ENCODE measurements at places on chromosomes 2 and 18. TPM values are rescaled to one million over a fixed set of nuclear protein-coding genes. Genes with fewer than 3 reads are reported as not detected.
A peak's percentile ranks its signal among the peaks of the same experiment; 100 is the strongest.

ELMOD3 gene
- total RNA-seq = 11.7 TPM

- H3K4me1 ChIP-seq = no peaks in the 10 kb centered on the region
- H3K4me3 ChIP-seq = no peak overlapping the region
- no peak for DNase-seq
- no peaks in the 10 kb centered on the region for H3K36me3 ChIP-seq
- no peak overlapping the region for H3K27ac ChIP-seq
- peaks cover 4% of the 10 kb centered on the region for H3K27me3 ChIP-seq
These were observed 39.5 kb upstream of the ARL4C start for GRCh38 chr2:234536178-234536965.

- peaks cover 93% of the 10 kb centered on the region for H3K27me3 ChIP-seq
- no peak overlapping the region for H3K27ac ChIP-seq
- no peaks in the 10 kb centered on the region for H3K36me3 ChIP-seq
These were observed 1.7 kb downstream of the SIX3 start for GRCh38 chr2:44943031-44943692.

DNA sequence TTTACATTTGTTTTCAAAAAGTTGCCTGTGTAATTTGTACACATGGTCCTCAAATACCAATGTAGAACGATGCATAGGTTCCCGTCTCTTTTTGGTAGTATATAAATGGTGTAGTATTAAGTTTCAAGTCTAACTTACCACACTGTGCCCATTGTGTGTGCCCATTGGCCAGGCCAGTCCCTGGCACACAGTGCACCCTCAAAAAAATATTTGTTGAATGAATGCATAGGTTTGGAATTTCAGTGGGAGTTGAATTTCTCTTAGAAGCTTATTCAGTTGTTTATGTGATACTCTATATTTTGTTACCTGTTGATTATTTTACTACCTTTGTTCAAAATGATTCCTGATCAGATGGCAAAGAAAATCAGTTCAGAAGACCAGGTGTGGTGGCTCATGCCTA, 30.1 kb downstream of the IDH1 start:
- H3K36me3 ChIP-seq = no peaks in the 10 kb centered on the region
- no peaks in the 10 kb centered on the region for H3K27me3 ChIP-seq
- peak; percentile 20 for DNase-seq
- H3K4me1 ChIP-seq = no peaks in the 10 kb centered on the region
- H3K27ac ChIP-seq = no peak overlapping the region
- H3K4me3 ChIP-seq = no peak overlapping the region

DNA sequence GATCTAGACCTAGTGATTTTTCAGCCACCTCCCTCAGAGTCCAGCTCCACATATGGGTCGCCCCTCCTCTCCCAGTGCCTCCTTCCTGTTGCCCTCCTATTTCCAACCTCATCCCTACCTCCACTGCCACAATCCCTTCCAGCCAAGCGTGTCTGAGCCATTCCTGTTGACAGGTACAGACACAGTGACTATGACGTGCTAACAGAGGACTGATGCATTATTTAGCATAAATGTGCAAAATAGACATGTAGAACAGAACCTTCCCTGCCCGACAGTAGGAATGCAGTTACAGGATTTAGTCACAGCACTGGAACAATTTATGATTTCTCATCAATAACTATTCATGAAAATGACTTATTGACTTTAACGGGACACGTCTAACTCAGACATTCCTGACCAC, 84.4 kb upstream of the PPP1CB start:
- H3K4me3 ChIP-seq = no peak overlapping the region
- H3K27ac ChIP-seq = no peak overlapping the region
- no peaks in the 10 kb centered on the region for H3K27me3 ChIP-seq
- DNase-seq = no peak

DNA sequence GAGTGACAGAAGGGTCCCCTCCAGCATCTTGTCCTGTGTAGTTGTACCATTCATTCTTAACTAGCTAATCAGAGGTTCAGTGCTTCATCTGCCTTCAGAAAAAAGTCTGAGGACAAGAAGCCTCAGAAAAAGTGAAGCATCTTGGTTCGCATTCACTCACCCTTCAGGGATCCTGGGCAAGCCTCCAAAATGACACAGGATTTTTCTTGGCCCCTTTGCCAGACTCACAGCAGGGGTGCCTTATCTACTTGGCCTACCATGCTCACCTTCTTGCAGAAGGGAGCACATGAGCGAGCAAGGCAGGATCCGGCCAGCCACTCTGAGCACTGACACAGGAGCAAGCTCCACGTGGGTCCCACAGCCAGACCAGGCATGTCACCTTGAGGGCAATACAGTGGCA, 43.1 kb upstream of the XDH start:
- no peaks in the 10 kb centered on the region for H3K27me3 ChIP-seq

NCL gene
- total RNA-seq = 603 TPM

DNA sequence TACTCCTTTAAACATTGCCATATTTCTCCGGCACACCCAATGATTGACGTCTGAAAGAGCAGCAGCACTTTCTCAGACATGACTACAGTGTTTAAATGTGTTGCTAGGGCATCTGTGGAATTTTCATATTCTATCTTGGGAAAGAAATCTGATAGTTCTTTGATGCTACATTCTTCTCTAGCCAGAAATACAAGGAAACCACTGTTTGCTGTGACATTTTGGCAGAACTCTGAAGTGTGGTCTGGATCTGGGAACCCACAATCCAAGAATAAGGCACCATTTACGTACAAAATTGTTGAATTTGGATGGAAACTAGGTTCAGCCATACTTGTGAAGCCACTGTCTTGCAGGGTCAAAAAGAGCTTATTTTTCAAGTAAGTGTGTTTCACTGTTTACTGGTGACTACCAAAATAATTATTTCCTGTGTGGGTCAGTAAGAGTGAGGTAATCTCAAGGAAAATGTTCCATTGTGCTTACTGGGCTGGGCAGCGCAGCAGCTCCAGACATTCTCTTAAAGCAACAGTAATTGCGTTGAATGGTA, 21.3 kb upstream of the CD28 start:
- no peaks in the 10 kb centered on the region for H3K27me3 ChIP-seq
- peak overlapping the region; percentile 96 for H3K27ac ChIP-seq

- peaks cover 14% of the 10 kb centered on the region for H3K27me3 ChIP-seq
- peaks cover 25% of the 10 kb centered on the region for H3K4me1 ChIP-seq
- H3K36me3 ChIP-seq = peaks cover 3% of the 10 kb centered on the region
- DNase-seq = no peak
- peak overlapping the region; percentile 77 for H3K4me3 ChIP-seq
- H3K27ac ChIP-seq = no peak overlapping the region
These were observed 6.8 kb downstream of the MEIS1 start for GRCh38 chr2:66441581-66442320.

SMIM21 gene
- not detected for total RNA-seq

- no peak overlapping the region for H3K27ac ChIP-seq
- no peaks in the 10 kb centered on the region for H3K36me3 ChIP-seq
- H3K4me1 ChIP-seq = no peaks in the 10 kb centered on the region
- H3K4me3 ChIP-seq = no peak overlapping the region
These were observed 7.3 kb downstream of the TEX51 start for GRCh38 chr2:126905991-126906390.

GRCh38 chr18:12908706-12909105, 24.7 kb upstream of the PTPN2 start:
- DNase-seq = peak; percentile 7
- H3K4me3 ChIP-seq = no peak overlapping the region
- no peaks in the 10 kb centered on the region for H3K36me3 ChIP-seq
- H3K4me1 ChIP-seq = peaks cover 14% of the 10 kb centered on the region

DNA sequence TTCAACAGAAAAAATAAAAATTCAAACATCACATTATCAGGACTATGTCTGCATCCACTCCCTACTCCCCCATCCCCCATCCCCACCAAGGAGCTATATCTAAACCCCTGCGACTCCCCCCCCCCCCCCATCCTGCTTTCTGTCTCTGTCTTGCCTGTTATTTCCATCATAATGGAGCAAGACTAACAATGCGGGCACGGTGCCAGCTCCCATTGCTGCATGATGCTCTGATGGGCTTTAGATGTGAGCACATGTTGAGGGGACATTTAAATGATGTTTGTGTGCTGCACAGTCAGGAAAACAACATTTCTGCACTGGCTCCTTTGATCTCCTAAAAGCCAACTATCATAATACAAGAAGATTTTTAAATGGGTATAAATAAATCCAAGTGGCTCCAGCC, 644.2 kb upstream of the SETBP1 start:
- H3K36me3 ChIP-seq = no peaks in the 10 kb centered on the region
- DNase-seq = no peak
- no peak overlapping the region for H3K4me3 ChIP-seq

- H3K4me1 ChIP-seq = no peaks in the 10 kb centered on the region
- no peaks in the 10 kb centered on the region for H3K36me3 ChIP-seq
- H3K27ac ChIP-seq = no peak overlapping the region
These were observed 59.9 kb downstream of the INSIG2 start for GRCh38 chr2:118148133-118148532.

DNA sequence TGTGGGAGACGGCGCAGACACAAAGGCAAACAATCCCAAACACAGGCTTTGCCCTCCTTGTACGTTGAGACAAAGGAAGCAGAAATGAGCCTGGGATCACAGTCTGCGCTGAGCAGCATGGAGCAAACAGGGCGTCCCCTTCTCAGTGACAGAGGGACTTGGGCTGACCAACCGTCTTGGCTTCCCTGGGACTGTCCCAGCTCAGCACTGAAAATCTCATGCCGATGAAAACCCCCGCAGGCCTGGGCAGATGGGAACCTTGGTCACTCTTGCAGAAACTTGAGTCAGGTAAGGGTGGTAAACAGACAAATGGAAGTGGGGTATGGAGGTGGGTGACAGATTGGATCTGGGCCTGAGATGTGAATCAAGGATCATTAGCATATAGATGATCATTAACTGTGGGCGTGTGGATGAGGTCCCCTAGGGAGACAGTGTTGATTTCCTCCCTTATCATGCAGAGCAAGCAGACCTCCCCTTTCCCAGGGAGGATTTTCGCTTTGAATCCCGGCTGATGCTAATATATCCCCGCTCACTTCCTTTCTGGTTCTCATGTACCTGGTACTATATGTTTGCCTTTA, 19.1 kb upstream of the SH3BP4 start:
- no peak overlapping the region for H3K27ac ChIP-seq
- no peaks in the 10 kb centered on the region for H3K4me1 ChIP-seq
- peaks cover 3% of the 10 kb centered on the region for H3K27me3 ChIP-seq
- H3K36me3 ChIP-seq = no peaks in the 10 kb centered on the region

TBR1 gene
- total RNA-seq = not detected

SMAD7 gene
- total RNA-seq = 62.9 TPM

GAL3ST2 gene
- total RNA-seq = not detected

ERICH2 gene
- 1.9 TPM for total RNA-seq

DNA sequence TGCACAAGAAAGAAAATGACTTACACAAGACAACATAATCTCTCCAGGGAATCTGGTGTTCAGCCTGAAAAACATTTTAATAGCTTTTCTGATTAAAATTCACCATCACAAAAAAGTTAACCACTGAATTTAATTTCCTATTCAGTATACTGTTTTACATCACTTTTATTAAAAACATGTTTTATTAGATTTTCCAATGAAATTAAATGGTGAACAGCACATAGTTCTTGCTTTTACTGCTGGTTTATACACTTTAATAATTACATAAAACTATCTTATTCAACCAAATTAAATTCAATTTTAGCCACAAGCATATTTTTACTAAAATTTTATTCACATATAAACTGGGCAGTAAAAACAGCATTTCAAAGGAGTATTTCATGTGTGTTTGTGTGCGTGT, 138.3 kb downstream of the NOL4 start:
- H3K4me1 ChIP-seq = no peaks in the 10 kb centered on the region
- no peaks in the 10 kb centered on the region for H3K27me3 ChIP-seq
- no peak for DNase-seq
- no peak overlapping the region for H3K27ac ChIP-seq

MGAT4A gene
- total RNA-seq = 1.2 TPM

DNA sequence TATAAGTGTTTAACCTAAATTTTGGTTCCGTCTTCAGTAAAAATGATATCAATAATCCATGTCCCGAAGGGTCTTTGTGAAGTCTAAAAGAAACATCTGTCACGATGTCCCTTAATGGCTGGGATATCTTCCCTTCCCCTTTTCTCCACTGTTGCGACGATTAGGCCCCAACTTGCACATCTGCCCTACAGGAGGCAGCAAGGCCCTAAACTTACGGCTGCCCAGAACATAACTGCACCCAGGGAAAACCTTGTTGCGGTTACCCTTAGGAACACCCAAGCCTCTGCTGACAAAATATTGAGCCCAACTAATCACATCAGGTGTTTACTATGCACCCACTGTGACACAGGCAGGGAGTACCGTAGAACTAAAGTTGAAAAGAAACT, 1.3 kb upstream of the SMAD2 start:
- no peaks in the 10 kb centered on the region for H3K36me3 ChIP-seq
- H3K27me3 ChIP-seq = peaks cover 8% of the 10 kb centered on the region
- DNase-seq = no peak
- peaks cover 14% of the 10 kb centered on the region for H3K4me1 ChIP-seq

REG1B gene
- total RNA-seq = not detected

ZNF407 gene
- total RNA-seq = 11.7 TPM

PROM2 gene
- 1.2 TPM for total RNA-seq

GRCh38 chr2:82814146-82814545, 1644.9 kb downstream of the SUCLG1 start:
- DNase-seq = no peak
- H3K36me3 ChIP-seq = no peaks in the 10 kb centered on the region
- no peaks in the 10 kb centered on the region for H3K4me1 ChIP-seq
- no peaks in the 10 kb centered on the region for H3K27me3 ChIP-seq
- no peak overlapping the region for H3K27ac ChIP-seq

- H3K4me3 ChIP-seq = no peak overlapping the region
- H3K27ac ChIP-seq = no peak overlapping the region
- no peak for DNase-seq
These were observed 34.1 kb downstream of the ITGB1BP1 start for GRCh38 chr2:9388950-9389911.

DNA sequence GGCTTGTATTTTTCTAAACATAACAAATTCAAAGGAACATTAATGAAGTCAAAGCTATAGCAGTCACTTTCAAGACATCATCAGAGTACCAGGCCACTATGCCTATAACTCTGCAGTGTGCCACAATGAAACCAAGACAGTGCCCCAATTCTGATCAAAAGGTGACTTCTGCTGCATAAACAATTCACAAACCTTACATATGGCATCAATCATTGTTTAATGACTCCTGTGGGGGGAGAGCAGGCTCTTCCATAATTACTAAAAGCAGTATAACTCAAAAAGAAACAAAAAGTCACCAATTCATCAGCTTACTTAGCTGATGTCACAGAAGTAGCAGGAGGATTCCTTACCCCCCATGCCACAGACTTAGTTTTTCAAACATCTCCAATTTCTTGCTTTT, 15.5 kb downstream of the LPIN2 start:
- peaks cover 7% of the 10 kb centered on the region for H3K4me1 ChIP-seq
- H3K4me3 ChIP-seq = no peak overlapping the region
- DNase-seq = no peak
- no peaks in the 10 kb centered on the region for H3K36me3 ChIP-seq
- H3K27me3 ChIP-seq = no peaks in the 10 kb centered on the region

DNA sequence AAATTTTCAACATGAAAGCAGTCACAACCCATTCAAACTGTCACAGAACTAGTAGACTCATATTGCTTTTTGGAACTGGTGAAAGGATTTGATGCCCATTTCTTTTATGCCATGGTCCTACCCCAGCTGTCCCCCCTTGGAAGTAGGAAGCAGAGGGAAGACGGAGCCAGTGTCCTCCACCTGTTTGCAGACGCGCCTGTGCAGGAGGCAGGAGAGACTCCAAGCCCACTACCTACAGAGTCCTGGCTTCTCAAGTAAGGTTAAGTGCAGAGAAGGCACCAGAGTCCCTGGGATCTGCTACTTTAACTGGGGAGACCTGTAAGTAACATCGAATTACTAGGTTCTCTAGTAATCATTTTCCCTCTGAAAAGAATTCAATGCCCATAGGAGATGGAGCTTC, 32.7 kb upstream of the DNMT3A start:
- H3K4me1 ChIP-seq = peaks cover 24% of the 10 kb centered on the region
- no peak for DNase-seq
- H3K4me3 ChIP-seq = no peak overlapping the region
- H3K36me3 ChIP-seq = no peaks in the 10 kb centered on the region
- H3K27me3 ChIP-seq = no peaks in the 10 kb centered on the region

GRCh38 chr2:18991177-18992168, 366.9 kb downstream of the OSR1 start:
- H3K27ac ChIP-seq = peak overlapping the region; percentile 7
- H3K4me1 ChIP-seq = peaks cover 20% of the 10 kb centered on the region
- no peaks in the 10 kb centered on the region for H3K27me3 ChIP-seq
